ENCODE measurements at places on chromosomes 12 and 14.

- peak; percentile 4 for DNase-seq
Measured at GRCh38 chr12:76533331-76533730, 26.2 kb downstream of the OSBPL8 start.

- DNase-seq = no peak
Measured at GRCh38 chr12:96919510-96920210, 12.6 kb downstream of the NEDD1 start.

DNA sequence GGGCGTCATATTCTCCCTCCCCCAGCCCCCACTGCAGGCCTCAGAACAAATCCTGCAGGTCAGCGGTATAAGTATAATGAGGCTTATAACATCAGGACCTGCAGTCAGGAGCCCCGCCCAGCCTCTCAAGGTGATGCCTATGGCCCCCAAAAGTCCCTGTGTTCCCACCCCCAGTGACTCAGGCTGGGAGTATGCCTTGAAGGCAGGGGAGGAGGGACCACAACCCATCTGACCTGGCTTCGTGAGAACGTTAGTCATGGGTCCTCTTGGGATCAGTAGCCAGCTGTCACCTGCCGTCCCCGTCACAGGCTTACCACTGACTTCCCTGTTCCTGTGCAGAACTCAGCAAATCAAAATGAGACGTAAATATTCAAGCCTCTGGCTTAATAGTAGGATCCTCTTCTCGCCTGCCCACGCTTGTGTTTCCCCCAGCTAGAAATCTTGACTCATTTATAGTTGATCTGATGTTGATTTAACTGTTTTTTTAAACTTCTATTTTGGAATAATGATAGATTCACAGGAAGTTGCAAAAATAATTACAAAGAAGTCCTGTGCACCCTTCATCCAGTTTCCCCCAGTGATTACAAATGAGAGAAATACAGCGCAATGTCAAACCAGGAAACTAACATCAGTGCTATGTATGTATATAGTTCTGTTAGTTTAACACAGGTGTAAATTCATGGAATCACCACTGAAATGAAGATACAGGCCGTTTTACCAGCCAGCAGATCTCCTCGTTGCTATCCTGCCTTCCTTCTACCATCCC is 107.5 kb downstream of the ADGRD1 start:
- no peak for DNase-seq

DNA sequence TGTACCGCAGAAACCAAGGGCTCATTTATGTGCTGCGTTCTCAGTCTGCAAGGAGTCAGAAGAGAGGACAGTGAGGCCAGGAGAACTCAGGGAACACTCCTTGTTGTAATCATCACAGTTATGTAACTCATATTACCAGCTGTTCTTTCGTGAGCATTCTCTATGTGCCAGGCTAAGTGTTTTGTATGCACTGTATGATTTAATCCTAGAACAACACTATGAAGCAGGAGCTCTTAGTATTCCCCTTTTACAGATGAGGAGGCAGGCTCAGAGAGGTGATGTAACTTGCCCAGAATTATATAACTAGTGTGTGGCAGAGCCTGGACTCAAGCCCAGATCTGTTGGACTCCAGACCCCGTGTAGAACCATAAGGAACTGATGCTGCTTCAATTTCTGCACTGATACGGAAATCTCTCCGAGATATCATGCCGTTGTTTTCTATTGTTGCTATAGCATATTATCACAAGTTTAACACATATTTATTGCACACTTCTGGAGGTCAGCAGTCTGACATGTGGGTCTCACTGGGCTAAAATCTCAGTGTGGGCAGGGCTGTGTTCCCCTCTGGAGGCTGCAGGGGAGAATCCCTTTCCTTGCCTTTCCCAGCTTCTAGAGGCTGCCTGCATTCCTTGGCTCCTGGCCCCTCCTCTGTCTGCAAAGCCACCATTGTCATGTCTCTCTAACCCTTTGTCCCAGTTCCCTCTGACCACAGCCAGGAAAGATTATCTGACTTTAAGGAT is 16.3 kb upstream of the CD9 start:
- peak; percentile 63 for DNase-seq

DNA sequence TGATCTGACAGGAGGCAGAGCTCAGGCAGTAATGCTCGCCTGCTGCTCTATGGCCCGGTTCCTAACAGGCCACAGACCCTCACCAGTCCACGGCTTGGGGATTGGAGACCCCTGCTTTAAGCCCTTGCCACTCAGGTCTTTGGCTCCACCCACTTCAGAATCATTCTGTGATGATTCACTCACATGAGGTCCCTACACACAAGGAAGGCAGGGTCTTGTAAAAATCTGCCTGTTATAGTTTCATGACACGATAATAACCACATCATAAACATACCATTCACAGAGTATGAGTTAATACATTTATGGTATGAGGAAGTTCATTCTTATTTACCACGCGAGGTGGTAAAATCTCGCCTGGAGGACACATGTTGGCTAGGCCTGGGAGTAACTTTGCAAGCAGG is 29.0 kb upstream of the MAX start:
- peak; percentile 15 for DNase-seq

GRCh38 chr12:108856428-108857157 is 790 bp downstream of the SSH1 start:
- DNase-seq = peak; percentile 83

GRCh38 chr12:108783446-108783845 is 52.1 kb upstream of the CORO1C start:
- no peak for DNase-seq

GRCh38 chr14:77052281-77053044 is 24.0 kb upstream of the IRF2BPL start:
- DNase-seq = no peak

DNA sequence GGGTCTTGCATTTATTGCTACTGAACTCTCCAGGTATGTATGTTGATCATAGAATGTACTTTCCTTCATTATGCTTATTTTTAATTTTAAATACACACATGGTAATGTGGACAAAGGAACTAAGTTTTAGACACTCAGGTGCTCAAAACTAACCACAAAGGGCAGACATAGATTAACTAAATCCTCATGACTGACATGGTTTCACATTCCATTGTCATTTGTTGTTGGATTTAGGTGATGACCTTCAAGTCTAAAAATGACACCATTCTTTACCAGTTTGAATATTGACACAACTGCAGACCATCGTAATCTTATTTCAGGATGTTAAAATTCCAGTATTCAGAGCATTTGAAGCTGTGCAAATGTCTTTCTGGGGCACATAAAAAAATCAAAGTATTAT is 128.4 kb downstream of the BBS10 start:
- no peak for DNase-seq

DNA sequence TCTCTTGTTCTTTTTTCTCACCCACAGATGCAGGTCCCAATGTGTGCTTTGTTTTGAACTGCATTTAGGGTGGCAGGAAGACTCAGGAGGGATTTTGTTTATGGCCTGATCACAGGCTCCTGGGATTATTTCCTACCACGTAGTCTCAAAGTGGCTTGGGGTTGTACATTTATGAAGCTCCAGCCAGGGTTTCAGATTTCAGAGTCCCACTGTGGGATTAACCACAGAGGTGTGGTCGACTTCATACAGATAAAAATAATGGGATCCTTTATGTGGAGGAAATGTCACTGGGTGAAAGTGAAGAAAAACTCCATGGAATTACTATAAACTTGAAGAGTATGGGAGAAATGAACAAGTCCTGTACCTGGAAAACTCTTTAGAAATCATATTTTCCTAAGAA is 14.2 kb upstream of the PPP1R1A start:
- no peak for DNase-seq

- peak; percentile 11 for DNase-seq
Measured at GRCh38 chr12:44317651-44318126, 481.8 kb downstream of the TMEM117 start.

DNA sequence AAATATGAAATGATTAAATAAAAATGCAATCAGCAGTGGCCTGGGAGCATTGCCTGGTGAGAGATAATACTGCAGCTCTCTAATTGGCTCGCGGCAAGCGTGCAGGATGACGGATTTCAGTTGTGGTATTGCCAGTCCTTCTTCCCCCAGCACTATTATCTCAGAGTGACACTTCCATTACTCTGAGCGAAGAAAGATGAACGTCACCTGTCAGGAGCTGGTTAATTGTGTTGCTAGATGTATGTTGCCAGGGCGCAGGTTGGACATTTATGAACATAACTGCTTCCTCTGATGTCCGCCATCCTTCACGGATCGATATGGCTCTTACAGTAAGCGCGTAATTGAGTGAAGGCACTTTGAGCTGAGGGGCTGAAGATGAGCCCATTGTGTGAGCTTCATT is 374.9 kb downstream of the PDZRN4 start:
- DNase-seq = no peak

DNA sequence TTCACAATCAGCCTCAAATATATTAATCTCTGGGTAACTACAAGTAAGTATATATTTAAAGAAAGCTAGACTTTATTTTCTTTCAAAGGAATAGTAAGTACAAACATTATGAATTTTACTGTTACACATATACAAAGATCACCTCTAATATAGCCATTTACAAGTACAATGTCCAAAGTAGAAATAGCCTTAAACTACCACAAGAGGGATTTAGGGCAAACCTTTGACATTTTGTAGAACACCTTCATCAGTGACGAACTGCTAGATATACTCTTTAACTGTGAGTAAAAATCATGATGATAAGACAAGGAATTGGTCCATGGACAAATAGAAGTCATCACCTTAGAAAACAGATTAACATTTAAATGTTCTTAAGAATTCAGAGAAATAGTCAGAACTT is 69.8 kb downstream of the CNTN1 start:
- DNase-seq = no peak

- no peak for DNase-seq
Measured at GRCh38 chr12:6112004-6112403, 12.5 kb downstream of the VWF start.

- no peak for DNase-seq
Measured at GRCh38 chr14:65387628-65388027, 24.9 kb upstream of the FUT8 start.

DNA sequence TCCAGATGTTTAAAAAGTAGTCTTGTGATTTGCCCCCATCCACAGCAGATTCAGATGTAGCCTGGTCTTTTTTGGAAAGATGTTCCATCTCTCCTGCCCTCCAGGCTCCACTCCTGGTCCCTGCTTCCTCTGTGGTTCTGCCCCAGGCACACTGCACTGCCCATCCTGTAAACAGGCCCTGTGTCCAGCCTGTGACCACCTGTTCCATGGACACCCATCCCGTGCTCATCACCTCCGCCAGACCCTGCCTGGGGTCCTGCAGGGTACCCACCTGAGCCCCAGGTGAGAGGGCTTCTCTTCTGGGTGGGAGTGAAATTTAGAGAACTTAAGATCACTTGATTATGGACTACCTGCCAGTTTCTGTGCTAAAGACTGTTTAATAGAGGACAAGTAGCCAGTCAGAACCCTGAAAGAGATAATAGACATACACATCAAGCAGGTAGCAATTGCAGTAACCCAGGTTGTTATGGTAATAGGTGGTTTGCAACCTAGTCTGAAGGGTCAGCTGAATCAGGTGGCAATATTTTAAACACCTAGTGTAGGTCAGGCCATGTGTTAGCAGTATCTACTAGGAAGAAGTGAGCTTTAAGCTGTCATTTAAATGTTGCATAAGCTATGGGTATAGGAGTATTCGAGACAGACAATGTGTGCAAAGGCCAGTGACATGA is 2.1 kb downstream of the RNF31 start:
- no peak for DNase-seq

- DNase-seq = no peak
Measured at GRCh38 chr14:74542056-74542685, 48.6 kb downstream of the ISCA2 start.

GRCh38 chr12:123271001-123271668 is 521 bp downstream of the CDK2AP1 start:
- DNase-seq = peak; percentile 52

- peak; percentile 33 for DNase-seq
Measured at GRCh38 chr12:107320033-107320928, 226.9 kb upstream of the CRY1 start.

DNA sequence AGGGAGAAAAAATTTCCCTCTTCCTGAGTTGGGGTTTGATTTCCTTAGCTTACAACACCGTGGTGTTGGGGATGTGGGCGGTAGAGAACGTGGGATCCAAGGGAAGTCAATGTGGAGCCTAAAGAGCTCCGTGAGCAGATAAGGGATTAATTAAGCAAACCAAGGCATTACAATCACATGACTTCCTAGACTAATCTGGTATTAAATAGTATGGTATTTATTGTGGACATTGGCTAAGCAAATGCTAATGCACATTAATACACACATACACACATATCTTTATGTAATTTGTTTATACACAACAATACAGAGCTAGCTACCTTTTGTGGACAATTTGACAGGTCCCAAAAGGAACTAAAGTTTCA is 791 bp upstream of the RNF41 start:
- no peak for DNase-seq

- no peak for DNase-seq
Measured at GRCh38 chr14:29822430-29822709, 105.3 kb downstream of the PRKD1 start.

DNA sequence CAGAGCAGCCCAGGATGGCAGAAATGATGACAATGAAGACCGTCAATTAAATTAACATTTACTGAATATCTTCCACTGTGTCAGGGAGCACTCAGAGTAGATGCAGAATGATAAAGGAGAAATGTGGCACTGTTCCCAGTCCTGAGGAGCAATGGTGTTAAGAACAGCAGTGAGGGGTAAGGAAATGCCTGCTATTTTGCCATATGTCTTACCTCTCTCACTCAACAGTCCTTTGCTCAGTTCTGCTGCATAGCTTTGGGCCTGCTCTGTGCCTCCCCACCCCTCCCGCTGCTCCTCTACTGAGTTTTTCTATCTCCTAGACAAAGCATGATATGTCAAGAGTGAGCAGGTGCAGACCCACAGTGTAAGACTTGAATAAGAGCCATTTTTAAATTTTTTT is 318.8 kb downstream of the NAV3 start:
- no peak for DNase-seq

DNA sequence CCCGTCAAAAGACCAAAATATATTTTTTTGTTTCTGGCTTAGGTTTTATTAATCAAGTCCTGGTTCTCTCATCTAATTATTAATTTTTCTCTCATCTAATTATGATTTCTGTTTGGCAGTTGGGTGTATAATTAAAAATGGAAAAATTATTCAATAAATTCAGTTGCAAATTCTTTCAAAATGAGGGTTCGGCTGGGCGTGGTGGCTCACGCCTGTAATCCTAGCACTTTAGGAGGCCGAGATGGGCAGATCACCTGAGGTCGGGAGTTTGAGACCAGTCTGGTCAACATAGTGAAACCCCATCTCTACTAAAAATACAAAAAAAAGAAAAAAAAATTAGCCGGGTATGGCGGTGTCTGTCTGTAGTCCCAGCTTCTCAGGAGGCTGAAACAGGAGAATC is 3.9 kb upstream of the GTSF1 start:
- DNase-seq = no peak

- DNase-seq = peak; percentile 85
Measured at GRCh38 chr12:95412482-95413311, 61.3 kb upstream of the METAP2 start.

- no peak for DNase-seq
Measured at GRCh38 chr12:4762773-4763172, 42.6 kb downstream of the GALNT8 start.

- DNase-seq = no peak
Measured at GRCh38 chr14:36066636-36067035, 109.9 kb downstream of the PTCSC3 start.

- no peak for DNase-seq
Measured at GRCh38 chr12:122238861-122239260, 13.0 kb upstream of the DIABLO start.
